ENCODE measurements at places on chromosomes 6 and 20.

DNA sequence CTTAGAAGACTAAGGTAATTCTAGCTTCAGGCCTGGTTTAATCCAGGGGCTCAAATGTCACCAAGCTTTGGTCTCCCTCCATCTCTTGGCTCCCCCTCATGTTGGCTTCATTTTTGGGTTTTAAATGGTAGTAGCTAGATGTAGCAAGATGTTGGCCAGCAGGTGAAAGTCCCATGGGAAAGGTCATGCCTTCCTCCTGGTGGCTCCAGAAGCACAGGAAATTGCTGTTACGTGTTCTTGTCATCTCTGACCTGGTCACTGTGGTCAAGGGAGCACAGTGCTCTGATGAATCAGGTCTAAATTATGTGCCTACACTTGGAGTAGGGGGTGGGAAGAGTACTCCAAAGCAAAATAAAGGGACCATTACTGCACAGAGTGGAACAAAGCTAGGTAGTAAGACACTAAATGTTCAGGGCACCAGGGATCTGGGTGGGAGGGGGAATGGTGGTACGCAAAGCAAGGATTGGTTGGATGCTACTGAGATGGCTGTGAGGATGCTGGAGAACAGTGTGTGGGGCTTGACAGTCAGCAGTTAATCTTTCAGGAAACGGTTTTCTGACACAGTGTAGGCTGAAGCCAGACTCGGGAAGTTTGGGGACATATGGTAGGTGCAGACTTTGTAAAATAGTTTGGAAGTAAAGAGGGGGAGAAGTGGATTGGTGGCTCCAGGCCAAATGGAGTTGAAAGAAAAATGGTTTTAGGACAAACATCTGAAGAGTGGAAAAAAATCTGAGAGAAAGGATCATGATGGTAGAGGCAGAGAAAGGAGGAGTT, 30.1 kb downstream of the CDS2 start:
- no peak for DNase-seq

DNA sequence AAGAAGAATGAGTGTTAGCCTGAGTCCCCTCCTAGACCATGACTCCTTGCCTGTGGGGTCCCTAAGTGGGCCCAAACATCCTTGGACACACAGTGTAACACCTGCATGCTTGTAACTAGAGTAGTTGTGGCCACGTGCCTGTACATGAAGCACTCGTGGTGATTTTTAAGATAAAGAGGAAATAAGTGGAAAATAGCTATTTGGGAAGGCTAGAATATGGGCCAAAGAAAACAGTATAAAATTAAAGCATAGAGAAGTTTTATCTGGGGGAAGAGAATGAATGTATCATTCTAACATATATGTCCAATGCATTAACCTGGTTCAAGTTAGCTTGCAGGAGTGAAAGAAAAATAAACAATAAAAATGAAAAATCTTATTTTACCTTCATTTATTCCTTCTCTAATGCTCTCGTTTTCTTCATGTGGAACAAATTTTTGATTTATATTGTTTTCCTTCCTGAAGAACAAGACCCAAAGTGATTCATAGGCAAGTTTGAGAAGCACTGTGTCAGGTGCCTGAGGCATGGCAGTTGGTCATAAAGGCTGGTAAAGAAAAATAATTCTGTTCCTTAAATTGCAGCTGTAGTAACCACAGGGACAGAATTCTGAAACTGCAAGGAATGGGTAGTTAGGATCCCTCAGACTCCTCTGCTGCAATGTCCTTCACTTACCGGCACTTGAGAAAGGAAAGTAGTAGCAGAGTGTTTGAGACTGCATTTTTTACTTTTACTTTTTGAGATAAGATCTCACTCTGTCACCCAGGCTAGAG, 8.5 kb upstream of the CST3 start:
- no peak for DNase-seq

DNA sequence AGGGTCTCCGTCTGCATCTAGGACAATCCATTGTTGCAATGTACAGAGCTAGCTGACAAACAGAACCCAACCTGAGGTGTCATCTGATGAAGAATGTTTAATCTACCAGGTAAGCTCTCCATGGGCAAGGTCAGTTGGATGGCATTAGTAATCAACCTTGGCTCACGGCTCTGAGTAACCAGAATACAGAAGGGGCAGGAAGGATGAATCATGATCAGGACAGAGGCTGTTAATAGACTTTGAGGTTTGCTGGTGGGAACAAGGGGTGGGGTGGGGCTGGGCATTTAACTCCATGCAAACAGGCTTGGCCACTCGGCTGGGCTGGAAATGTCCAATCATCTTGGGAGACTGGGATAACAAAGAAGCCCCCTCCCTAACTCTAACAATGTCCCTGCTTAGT, 77.1 kb upstream of the MRPS10 start:
- DNase-seq = no peak

GRCh38 chr6:30682143-30683117, 4.0 kb downstream of the PPP1R18 start:
- DNase-seq = no peak

DNA sequence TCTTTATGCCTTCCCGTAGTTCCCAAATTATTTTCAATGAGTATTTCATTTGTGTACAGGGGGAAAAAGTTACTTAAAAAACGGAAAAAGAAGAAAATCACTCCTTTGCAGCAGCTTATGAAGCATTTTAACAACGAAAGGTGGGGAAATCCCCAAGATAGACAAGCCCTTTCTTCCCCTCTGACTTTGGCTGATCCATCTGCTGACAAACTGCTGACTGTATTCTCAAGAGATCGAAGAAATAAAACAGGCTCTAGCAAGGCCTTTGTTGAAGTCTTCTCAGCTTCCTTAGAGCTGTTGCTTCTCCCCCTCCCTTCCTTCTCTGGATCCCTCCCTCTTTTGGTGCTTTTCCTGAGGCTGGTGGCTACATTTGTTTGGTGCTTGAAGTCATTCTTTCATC, 325.2 kb downstream of the NRN1 start:
- DNase-seq = no peak

DNA sequence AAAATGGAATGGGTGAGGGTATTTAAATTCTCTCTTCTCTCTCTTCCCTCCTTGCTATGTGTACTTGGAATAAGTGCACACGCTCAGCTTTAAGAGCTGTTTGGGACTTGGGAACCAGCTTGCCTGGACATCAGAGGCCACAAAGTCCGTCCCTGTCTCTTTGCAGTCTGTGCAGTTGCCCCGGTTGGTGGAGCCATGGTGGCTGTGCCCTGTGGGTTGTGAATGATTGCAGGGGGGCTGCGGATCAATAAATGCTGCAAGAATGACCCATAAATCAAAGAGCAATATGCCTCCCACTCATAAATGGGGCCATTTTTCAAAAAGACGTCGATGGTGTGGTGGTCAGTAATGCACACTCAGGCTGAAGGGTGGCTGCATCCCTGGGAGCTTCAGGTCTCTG, 135.1 kb upstream of the CST7 start:
- no peak for DNase-seq

- DNase-seq = no peak
These were observed 22.3 kb downstream of the DST start for GRCh38 chr6:56620229-56620868.

DNA sequence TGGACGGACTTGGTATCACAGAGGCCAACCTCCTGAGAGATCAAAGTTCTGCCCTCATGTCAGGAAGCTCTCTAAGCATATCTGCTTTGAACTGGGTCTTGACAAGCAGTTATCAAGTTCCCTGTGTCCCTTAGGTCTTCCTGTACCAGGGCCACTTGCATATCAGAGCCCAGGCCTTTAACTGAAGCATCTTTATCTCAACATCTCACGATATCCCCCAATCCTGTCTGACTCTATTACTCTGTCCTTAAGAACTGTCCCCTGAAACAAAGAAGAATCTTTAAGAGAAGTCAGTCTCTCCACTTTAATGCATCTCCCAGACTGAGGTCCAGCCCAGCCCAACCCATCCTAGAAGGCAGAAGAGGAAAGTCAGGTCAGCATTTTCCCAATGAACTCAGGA, 8.2 kb downstream of the MAS1L start:
- no peak for DNase-seq

- DNase-seq = no peak
These were observed 50.8 kb downstream of the AIG1 start for GRCh38 chr6:143111443-143111842.
